ENCODE measurements at places on chromosomes 5 and 9. TPM values are rescaled to one million over a fixed set of nuclear protein-coding genes. Genes with fewer than 3 reads are reported as not detected.
A peak's percentile ranks its signal among the peaks of the same experiment; 100 is the strongest.

- no peak for DNase-seq
These were observed 11.7 kb upstream of the UGT3A2 start for GRCh38 chr5:36078430-36078829.

- DNase-seq = no peak
These were observed 1509.0 kb downstream of the MAT2B start for GRCh38 chr5:165014439-165014838.

The RMND5B gene
- polyA plus RNA-seq = 43.5 TPM

The HRH2 gene
- 0.17 TPM for polyA plus RNA-seq

The GABRA6 gene
- not detected for polyA plus RNA-seq

DNA sequence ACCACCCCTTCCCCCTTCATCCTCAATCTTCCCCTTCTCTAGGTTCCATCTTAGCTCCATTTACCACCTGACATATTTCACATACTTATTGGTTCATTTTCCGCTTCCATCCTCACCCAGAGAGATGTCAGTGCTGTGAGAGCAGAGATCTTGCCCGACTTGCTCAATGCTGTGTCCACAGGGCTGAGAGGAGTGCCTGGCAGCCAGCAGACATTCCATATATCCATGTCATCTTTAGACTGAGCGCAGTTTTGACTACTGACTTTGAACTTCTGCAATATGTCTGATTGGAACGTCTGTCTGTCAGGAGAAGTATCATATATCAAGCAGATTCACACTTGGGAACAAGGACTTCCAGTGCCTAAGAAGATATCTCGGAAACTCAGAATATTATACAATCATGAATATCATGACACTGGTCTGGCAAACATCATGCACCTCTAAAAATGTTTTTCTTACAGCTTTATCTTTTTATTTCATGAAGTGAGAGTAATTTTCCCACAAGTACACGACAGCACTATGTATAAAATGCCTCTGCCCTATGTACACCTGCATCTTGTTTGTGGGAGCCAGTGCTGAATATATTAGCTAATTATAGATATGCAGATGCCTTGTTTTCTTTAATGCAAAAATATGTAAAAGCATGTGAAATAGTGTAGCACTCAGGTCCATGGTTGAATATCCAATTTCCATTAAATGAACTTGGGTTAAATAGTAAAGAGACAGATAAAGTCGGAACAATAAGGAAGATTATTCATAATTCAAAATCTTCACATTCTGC is 454.0 kb upstream of the DAP start:
- no peak for DNase-seq

The F2RL2 gene
- not detected for polyA plus RNA-seq

GRCh38 chr5:121108725-121109124 is 644.6 kb downstream of the PRR16 start:
- no peak for DNase-seq

GRCh38 chr5:170633235-170634081 is 129.6 kb downstream of the KCNIP1 start:
- peak; percentile 66 for DNase-seq

GRCh38 chr9:127252410-127253318 is 11.9 kb upstream of the GARNL3 start:
- DNase-seq = no peak

DNA sequence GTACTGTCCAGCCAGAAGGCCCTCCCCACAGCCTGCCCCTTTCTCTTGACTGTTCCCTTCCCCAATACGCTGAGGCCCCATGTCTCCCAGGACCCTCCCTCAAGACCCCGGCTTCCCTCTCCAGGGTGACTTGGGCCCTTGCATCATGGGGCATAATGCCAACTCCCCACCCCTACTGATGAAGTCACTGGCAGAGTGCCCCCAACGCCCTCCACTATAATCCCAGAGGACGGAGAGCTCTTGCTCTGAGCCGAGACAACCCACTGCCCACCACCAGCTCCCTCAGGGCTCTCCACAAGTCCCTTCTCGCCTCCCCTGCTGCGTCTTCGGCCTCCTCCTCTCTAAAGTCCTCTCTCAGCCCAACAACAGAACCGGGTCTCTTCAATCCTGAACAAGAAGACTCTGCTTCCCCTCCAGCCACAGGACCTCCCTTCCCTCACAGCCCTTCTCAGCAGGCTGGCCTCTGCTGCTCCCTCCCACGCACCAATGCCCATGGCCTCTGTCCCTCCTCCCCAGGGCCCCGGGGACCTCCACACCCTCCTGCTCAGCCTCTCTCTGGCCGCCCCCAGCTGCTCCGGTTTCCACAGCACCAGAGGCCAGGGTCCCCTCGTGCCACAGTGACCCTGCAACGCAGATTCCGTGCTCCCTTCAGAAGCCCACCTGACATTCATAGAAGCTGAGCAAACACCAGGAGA is 47.6 kb downstream of the ADAMTS2 start:
- no peak for DNase-seq

DNA sequence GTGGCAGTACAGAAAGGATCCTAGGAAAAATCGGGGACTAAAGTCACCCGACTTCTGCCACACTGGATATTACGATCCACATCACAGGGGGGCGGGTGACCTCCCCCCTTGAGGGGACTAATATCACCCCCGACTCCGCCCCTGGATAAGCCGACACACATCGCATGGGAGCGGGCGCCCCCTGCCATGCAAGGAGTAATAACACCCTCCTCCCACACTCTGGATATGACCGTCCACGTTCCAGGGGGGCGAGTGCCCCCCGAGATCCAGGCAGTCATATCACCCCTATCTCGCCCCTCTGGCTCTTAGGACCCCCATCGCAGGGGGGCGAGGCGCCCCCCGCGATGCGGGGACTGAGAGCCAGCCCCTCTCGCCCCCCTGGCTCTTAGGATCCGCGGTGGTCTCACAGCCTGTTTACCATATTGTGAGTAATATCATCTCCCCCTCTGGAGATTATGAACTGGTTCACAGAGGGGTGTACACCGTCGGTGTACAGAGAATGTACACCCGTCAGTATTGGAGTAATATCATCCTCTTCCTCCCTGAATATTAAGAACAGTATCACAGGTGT is 423.0 kb downstream of the DIRAS2 start:
- no peak for DNase-seq

- DNase-seq = no peak
These were observed 8.4 kb downstream of the ZNF131 start for GRCh38 chr5:43129161-43129560.

The NFIB gene
- 5.8 TPM for polyA plus RNA-seq

- no peak for DNase-seq
These were observed 117.6 kb upstream of the HAND1 start for GRCh38 chr5:154595662-154596061.

DNA sequence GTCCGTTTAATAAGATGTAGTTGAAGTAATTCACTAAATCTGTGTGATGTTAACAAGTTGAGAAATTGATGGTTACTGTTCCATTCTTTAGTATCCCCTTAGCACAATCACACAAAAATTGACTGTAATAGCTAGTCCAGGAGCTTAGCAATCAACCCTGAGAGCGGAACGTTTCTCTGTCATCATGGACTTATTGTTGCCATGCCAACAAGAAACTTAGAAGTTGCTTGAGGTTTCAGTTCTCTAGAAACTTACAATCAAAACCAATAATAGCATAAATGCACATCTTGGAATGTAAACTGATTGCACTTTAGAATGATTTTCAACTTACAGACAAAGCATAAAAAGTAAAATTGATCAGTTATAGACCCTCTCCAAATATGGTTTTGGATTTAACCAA is 125.4 kb upstream of the ANKH start:
- no peak for DNase-seq

- no peak for DNase-seq
These were observed 52.3 kb downstream of the SLF1 start for GRCh38 chr5:94670726-94671125.

- no peak for DNase-seq
These were observed 8.0 kb downstream of the SRFBP1 start for GRCh38 chr5:121969660-121970295.

The ENTPD8 gene
- polyA plus RNA-seq = not detected

- DNase-seq = no peak
These were observed 2.7 kb downstream of the HSPB3 start for GRCh38 chr5:54458221-54458620.

- no peak for DNase-seq
These were observed 108.6 kb upstream of the RAD23B start for GRCh38 chr9:107174441-107174840.

DNA sequence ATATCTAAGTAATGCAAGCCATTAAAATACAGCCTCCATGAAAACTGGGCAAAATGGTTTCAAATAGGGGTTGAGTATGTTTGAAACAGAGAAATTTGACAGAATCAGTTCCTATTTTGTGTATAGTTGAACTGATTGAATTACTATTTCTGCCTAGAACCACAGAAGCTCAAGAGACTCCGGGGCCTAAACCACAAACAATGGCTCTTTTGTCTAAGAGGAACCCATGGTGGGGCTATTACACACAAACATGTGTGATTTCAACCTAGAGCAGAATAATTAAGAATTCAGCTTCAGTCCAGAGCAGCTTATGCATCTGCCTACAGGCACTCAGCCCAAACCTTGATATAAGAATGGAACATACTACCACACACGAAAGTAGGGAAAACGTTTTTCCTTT is 171.2 kb upstream of the MPDZ start:
- DNase-seq = no peak

The SAXO1 gene
- polyA plus RNA-seq = not detected

The LHX3 gene
- not detected for polyA plus RNA-seq

DNA sequence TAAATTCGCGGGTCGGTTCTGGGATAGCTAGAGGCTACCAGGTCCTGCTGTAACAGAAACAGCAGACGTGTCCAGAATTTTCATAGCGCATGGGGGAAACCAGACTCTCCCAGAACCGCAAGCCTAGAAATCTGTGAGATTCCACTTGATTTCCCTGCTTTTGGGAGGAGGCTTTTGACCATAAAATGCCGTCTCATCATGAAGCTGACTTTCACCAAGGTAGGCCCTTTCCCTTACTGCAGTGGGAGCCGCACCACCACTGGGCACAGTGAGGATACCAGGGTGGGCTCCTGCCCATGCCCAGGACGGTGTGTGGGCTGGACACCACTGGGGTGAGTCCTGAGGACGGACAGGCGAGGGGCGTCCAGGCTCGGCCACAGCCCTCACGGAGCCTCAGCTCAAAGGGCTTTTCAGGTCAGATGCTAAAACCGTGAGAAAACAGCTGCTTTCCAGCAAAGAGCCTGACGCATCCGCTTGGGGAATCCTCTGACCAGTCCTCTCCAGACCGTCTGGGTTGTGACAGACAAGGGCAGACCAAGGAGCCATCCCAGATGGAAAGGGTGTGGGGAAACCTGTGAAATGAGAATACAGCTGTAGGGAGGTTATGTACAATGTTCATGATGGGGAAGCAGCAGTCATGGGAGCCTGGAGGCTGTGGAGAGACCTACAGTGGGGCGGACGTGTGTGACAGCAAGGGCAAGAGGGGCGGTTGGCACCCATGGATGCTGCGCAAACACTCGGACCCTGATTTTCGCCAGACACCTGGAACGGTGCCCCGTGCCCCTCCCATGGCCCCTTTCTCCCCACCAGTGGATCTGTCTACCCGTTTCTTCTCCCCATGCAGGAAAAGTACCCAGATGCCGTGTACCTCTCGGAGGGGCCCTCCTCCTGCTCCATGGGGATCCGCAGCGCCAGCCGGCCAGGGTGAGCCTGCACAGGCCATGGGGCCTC is 59.2 kb downstream of the IPPK start:
- DNase-seq = peak; percentile 46

DNA sequence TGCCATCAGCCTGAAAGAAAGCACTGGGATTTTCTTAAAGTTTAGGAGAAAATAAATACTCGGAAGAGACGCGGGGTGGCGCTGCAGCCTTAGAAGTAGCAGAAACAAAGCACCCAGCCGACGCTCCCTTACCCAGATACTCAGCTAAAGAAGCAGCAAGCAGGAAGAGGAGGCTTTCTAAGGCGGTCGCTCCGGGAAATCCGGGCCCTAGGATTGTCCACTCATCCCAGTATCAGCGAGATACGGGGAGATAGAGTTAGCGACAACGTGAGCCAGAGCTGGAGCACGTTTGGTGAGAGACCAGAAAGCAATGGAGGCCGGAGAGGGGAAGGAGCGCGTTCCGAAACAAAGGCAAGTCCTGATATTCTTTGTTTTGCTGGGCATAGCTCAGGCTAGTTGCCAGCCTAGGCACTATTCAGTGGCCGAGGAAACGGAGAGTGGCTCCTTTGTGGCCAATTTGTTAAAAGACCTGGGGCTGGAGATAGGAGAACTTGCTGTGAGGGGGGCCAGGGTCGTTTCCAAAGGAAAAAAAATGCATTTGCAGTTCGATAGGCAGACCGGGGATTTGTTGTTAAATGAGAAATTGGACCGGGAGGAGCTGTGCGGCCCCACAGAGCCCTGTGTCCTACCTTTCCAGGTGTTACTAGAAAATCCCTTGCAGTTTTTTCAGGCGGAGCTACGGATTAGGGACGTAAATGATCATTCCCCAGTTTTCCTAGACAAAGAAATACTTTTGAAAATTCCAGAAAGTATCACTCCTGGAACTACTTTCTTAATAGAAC is at the start of gene PCDHB2:
Gene PCDHB2, plus strand, starts transcription at position 135 of the 782 bp plus-strand sequence. Its CDS starts 176 bp downstream, at position 311.
- peak; percentile 53 for DNase-seq

- DNase-seq = no peak
These were observed 665.2 kb downstream of the ANXA1 start for GRCh38 chr9:73816905-73817304.

DNA sequence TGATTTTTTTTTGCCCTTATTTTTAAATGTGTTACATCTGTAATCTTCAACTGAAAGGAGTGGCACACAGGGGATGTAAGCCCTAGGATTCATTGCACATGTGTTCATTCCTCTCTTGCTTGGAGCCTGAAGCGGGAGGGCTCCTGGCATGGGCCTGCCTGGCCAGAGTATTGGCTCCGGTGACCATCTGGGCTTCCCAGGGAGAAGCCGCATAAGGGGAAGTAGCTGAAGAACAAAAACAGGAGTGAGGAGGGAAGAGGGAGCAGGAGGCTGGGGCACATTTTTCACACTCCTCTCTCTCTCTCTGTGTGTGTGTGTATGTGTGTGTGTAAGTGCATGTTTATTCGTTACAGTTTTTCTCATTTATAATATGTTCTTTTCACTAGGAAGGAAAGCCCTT is 269.9 kb downstream of the PRR16 start:
- DNase-seq = no peak

The LRRC19 gene
- polyA plus RNA-seq = not detected

- peak; percentile 84 for DNase-seq
These were observed 29.9 kb downstream of the CSF2 start for GRCh38 chr5:132103332-132103951.

DNA sequence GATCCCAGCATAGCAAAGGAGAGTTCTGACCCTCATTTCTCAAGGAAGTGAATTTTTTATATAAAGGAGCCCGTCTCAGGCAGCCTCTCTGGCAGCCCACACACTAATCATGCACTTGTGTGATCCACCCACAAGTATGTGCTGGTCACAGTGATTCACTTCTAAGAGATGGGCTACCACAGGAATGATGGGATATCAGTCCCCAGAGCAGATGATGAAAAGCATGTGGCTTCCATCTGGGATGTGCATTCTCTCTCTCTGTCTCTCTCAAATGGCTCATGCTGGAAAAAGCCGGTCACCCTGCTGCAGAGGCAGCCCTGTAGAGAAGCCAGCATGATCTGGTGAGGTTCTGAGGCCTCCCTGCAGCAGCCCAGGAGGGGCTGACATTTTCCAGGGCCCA is 74.2 kb upstream of the ADCY2 start:
- DNase-seq = no peak

DNA sequence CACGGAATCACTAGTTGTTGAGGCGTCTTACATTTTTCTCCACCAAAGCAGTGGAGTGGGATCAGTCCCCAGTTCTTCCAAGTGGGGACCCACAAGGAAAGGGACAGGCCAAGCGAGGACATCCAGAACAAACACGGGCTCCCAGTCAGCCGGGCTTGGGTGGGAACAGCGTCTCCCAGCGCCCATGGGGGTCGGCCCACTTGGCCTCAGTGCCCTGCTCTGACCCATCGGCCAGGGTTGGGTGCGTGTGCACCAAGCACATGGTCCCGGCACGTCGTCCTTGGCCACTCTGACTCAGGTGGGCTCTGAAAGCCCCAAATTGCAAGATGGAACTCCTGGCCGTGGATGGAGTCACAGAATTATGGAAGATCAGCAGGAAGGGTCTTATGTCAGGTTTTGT is 37.9 kb downstream of the DBH start:
- DNase-seq = peak; percentile 3

Data from psoas muscle (tissue), 8 donors.